Kidney epithelial cell (primary cell): ENCODE measurements at places on chromosomes 4 and X. TPM values are rescaled to one million over a fixed set of nuclear protein-coding genes. Genes with fewer than 3 reads are reported as not detected.

The CFAP299 gene
- not detected in 2 replicates for total RNA-seq

The GAGE2A gene
- total RNA-seq: not detected in 2 replicates

The EFHC2 gene
- 0.71 TPM in 1 of 2 replicates, not detected in the other for total RNA-seq

The ZIC3 gene
- total RNA-seq: not detected in 2 replicates

The CXXC4 gene
- 0.27 and 0.50 TPM in 2 replicates for total RNA-seq

The SLC10A4 gene
- total RNA-seq: 0.48 and 0.58 TPM in 2 replicates

The SSX2 gene
- total RNA-seq: not detected in 2 replicates

The IL1RAPL2 gene
- not detected in 2 replicates for total RNA-seq

The ADH6 gene
- not detected in 2 replicates for total RNA-seq

The DRD5 gene
- total RNA-seq: not detected in 2 replicates

The USP17L18 gene
- total RNA-seq: not detected in 2 replicates

The CSAG3 gene
- total RNA-seq: not detected in 2 replicates

The SPANXN5 gene
- 0.14 TPM in 1 of 2 replicates, not detected in the other for total RNA-seq

The PPP2R3B gene
- 17.7 and 29.0 TPM in 2 replicates for total RNA-seq

The PROM1 gene
- total RNA-seq: 69.0 and 74.8 TPM in 2 replicates

The NEUROG2 gene
- total RNA-seq: not detected in 2 replicates

The DTHD1 gene
- total RNA-seq: not detected in 2 replicates

The PARM1 gene
- total RNA-seq: 3.0 and 3.7 TPM in 2 replicates

The GABRG1 gene
- total RNA-seq: not detected in 2 replicates

The MSANTD1 gene
- total RNA-seq: 0.50 TPM in 1 of 2 replicates, not detected in the other

The GLRA3 gene
- not detected in 2 replicates for total RNA-seq

The RBM3 gene
- 264 and 285 TPM in 2 replicates for total RNA-seq

The PPEF1 gene
- total RNA-seq: 0.14 TPM in 1 of 2 replicates, not detected in the other

The STAG2 gene
- total RNA-seq: 29.2 and 35.1 TPM in 2 replicates

The AMOT gene
- total RNA-seq: 36.5 and 39.6 TPM in 2 replicates

The TIMM17B gene
- total RNA-seq: 89.4 and 100 TPM in 2 replicates

The HSD17B13 gene
- total RNA-seq: 0.04 and 0.14 TPM in 2 replicates

The XPNPEP2 gene
- not detected in 2 replicates for total RNA-seq

The REST gene
- total RNA-seq: 40.7 and 46.0 TPM in 2 replicates

The RNF150 gene
- 3.2 and 5.4 TPM in 2 replicates for total RNA-seq

The SSX3 gene
- total RNA-seq: not detected in 2 replicates
